ENCODE measurements at places on chromosomes 7 and 10.

DNA sequence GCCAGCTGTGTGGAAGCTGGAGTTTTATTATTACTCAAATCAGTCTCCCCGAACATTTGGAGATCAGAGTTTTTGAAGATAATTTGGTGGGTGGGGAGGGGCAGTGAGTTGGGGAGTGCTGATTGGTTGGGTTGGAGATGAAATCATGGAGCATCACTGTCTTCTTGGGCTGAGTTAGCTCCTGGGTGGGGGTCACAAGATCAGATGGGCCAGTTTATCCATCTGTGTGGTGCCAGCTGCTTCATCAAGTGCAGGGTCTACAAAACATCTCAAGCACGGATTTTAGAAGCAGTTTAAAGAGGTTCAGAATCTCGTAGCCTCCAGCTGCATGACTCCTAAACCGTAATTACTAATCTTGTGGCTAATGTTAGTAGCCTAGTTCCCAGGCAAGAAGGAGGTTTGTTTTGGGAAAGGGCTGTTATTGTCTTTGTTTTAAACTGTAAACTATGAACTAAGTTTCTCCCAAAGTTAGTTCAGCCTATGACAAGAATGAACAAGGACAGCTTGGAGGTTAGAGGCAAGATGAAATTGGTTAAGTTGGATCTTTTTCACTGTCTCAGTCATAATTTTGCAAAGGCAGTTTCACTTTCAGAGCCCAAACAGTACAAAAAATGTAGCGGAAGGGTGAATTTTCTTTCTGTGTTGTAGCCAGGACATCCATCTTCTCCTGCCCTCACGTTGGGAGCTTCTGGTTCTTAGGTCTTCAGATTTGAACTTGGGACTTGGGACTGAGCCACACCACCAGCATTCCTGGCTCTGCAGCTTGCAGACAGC is 43.1 kb downstream of the KLF6 start:
- DNase-seq, result no peak

- DNase-seq, result no peak
Observed at GRCh38 chr7:6650521-6651011, 13.4 kb downstream of the ZNF316 start.

DNA sequence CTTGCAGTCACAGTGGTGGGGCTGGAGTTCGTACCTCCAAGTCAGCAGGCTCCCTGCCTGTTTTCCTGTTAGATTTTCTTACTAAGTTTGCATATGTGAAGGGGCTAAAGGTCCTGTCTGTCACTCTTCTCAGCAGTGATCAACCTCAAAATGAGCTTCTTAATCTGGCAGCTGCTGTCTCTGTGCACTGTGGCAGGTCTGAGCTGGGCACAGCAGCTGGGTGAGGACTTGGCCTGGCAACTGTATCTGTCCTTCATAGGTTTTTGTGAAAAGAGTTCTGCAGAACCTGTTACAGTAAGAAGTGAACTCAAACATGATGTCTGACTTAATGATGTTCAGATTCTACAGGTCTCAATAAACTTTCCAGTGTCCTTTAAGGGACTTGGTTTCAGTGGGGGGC is 31.3 kb upstream of the GJD4 start:
- DNase-seq, result no peak

DNA sequence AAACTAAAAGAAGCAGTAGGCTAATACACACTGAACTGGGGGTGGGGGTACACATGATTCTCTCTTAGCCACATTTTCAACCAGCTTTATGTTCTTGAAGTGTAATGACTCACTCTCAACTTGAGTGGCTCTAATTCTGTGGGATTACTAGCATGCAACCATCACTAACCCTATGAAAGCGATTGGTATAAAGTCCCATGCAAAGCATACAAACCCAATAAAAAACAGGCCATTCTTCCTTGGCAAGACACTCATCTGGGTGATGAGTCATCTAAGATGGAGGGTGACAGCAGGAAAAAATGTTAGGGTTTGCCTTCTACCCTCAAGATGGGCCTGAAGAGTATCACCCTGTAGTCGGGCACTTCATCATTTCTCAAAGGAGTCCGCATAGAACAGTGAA is 14.9 kb upstream of the PON3 start:
- DNase-seq, result no peak

DNA sequence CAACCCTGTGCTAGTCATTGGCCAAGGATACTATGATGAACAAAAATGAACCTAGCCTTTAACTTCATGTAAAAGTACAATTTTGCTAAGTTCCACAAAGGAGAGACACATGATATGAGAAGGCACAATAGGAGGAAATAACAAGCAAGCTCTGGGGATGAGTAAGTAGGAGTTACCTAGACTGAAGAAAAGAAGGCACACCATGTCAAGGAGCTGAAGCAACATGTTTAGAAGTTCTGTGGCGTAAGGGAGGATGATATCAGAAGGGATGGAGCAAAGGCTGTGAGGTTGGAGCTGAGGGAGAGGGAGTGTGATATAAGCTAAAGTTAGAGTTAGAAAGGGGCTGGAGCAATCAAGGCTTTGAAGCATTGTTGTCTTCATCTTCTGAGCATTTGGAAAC is 25.6 kb downstream of the KIFBP start:
- no peak for DNase-seq

GRCh38 chr7:2720024-2720423 is 32.0 kb downstream of the AMZ1 start:
- DNase-seq, result peak; percentile 67

- DNase-seq, result no peak
Observed at GRCh38 chr7:30974605-30975255, 11.0 kb downstream of the GHRHR start.

- no peak for DNase-seq
Observed at GRCh38 chr7:133568544-133568943, 315.7 kb downstream of the EXOC4 start.

DNA sequence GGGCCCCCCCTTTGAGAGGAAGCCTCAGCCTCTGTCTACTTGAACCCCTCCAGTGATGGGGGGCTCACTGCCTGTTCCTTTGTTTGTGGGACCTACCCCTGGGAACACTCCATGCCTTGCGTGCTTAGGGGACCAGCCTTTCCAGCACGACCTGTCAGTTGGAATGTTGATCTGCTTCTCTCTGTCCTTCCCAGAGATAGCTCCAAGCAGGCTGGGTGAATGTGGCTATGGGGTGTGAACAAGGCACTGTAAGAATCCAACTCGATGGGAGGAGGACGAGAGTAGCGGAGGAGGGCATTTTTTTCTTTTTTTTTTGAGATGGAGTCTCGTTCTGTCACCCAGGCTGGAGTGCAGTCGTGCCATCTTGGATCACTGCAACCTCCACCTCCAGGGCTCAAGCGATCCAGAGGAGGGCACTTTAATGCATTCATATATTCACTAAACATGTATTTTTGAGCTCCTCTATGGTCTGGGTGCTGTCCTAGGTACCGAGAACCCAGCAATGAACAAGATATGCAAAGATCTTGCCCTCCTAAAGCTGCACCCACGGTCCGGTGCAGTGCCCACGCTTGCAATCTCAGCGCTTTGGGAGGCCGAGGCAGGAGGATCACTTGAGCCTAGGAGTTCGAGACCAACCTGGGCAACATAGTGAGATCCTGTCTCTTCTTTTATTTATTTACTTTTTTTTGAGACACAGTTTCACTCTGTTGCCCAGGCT is 8.5 kb downstream of the CLIP2 start:
- DNase-seq, result no peak

GRCh38 chr7:120645966-120646365 is 212.0 kb downstream of the TSPAN12 start:
- peak; percentile 40 for DNase-seq

- no peak for DNase-seq
Observed at GRCh38 chr10:19111501-19112267, 63.1 kb downstream of the MALRD1 start.

DNA sequence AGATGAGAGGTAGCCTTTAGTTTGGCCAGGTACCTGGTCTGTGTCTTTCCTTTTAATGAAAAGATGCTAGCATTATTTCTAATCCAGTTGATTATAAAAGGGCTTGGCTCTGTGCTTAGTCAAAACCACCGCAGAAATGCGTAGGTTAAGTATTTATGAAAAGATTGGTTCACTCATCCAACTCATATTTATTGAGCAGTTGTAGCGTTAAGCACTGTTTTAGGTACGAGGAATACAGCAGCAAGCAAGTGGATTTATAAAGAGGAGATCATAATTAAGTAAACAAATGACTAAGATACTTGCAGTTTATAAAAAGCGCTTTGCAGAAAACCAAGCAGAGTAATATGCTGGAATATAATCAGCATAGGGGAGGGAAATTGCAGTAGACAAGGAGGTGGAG is 129.8 kb downstream of the PPP1R17 start:
- DNase-seq, result no peak

DNA sequence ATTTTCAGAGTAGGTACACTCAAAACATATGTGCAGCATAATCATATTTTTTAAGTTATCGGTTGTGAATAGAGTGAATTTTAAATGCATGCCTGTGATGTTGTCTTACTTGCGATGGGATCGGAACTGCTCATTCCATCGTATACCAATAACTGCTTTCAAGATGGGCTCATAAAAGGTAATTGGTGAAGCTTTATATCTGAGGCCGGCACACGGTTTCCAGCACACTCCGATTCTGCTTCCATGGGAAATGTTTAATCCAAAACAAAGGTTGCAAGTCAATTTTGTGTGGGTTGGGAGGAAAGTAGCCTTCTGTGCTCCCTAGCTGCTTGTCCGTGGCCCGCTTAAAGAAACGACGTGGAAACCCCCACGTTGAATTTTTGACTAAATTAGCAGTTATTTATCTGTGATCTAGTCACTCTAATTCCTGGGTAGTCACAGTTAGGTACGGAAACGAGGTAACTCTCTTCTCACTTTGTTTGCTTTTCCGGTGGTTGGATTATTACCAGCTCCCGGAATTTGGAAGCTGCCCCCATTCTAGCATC is 10.1 kb upstream of the CELF2 start:
- DNase-seq, result no peak

DNA sequence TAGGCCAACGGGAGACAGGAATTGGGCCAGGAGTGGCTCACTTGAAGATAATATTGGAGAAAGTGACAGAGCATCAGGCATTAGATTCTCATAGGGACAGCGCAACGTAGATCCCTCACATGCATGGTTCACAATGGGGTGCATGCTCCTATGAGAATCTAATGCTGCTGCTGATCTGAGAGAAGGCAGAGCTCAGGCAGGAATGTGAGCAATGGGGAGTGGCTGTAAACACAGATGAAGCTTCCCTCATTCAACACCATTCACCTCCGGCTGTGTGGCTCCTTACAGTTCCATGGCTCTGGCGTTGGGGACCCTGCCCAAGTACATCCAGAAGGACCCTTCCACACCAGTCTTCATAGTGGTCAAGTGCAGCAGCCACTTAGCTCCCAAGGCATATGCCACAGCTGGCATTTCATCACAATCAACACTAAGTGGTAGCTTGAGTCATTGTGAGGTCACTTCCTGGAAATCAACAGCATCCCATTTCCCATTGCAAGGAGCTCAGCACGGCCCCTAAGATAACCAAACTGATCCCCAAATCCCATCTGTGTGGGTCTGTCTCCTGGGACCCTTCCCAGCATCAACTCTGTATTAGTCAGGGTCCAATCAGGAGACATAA is 174.5 kb downstream of the TPST1 start:
- no peak for DNase-seq

DNA sequence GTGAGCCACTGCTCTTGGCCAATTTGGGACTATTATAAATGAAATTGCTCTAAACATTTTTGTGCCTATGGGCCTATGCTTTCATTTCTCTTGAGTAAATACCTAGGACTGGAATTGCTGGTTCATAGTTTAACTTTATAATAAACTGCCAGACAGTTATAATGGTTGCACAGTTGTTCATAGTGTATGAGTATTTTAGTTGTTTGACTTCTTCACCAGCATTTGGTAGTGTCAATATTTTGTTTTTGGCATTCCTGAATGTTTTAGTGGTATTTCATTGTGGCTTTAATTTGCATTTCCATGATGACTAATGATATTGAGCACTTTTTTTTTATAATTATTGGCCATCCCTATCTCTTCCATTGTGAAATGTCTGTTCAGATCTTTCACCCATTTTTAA is 29.5 kb downstream of the PLEKHA8 start:
- DNase-seq, result no peak

DNA sequence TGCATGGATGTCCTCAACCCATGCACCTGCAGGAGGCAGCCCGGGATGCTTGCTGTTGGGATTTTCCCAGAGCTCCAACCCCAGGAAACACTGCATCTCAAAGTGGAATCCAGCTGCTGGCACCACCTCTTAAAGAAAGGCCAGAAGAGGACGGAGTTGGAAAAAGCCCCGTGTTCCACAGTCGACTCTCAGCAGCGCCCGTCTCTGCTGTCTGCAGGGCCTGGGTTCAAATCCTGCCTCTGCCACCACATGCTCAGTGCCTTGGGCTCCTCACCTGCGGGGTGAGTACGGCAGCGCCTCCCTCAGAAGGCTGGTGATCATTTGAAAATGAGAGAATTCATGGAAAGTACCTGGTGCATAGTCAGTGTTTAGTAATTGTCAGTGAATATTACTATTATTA is 65.6 kb upstream of the ZNF716 start:
- DNase-seq, result no peak

GRCh38 chr7:13540429-13540828 is 449.0 kb downstream of the ETV1 start:
- DNase-seq, result no peak

DNA sequence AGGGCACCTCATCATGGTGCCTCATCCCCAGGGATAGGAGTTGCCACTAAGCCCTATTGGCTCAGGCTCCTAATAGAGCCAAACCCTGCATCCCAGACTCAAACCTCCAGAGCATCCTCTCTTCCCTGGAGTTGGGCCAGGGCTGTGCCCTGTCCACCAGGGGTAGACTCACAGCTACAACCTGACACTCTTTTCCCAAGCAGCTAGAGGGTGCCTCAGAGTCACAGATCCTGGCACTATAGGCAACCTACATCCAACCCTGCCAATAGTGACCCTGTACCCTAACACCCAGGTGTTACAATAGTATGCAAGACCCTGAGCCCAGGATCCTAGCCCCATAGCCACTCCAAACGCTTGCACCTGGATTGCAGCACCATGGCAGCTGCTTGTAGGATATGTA is 64.0 kb upstream of the PLA2G12B start:
- DNase-seq, result no peak

GRCh38 chr7:44147026-44147991 is 6.2 kb upstream of the MYL7 start:
- DNase-seq, result no peak

DNA sequence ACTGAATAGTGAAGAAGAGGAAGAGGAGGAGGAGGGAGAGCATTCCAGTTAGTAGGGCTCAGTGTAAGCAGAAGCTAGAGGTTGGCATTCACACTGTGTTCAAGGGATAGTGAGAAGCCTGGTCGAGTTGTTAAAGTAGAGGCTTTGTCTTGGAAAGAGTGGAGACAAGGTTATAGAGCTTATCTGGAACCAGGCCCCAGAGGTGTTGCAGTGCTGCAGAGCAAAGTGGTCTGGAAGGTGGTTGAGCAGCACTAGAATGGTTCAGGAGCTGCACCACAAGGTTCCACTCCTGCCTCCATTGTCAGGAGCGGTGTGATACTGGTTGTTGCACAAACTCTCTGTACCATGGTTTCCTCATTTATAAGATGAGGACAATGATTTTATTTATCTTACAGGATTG is 8.8 kb upstream of the PCGF5 start:
- DNase-seq, result no peak

GRCh38 chr10:13633689-13634088 is 46.9 kb downstream of the PRPF18 start:
- peak; percentile 76 for DNase-seq

All from Ammon's horn (tissue), 1 donor.